ENCODE measurements at places on chromosomes 1 and 21. TPM values are rescaled to one million over a fixed set of nuclear protein-coding genes. Genes with fewer than 3 reads are reported as not detected.

The TRAF3IP3 gene
- not detected for total RNA-seq

The CD1D gene
- 1.5 TPM for total RNA-seq

The S100A7A gene
- not detected for total RNA-seq

The CXADR gene
- 0.41 TPM for total RNA-seq

The IL22RA1 gene
- 0.34 TPM for total RNA-seq

The TMCO4 gene
- 17.8 TPM for total RNA-seq

The KRTAP12-2 gene
- total RNA-seq: not detected

The SKI gene
- 16.0 TPM for total RNA-seq

The S100A12 gene
- not detected for total RNA-seq

The CAPN8 gene
- not detected for total RNA-seq

The KLHDC9 gene
- not detected for total RNA-seq

The OR2L2 gene
- 0.29 TPM for total RNA-seq

The PTPN7 gene
- not detected for total RNA-seq

The RBP7 gene
- not detected for total RNA-seq

The CITED4 gene
- total RNA-seq: 44.2 TPM

The UBL4B gene
- total RNA-seq: not detected

The BATF3 gene
- 5.9 TPM for total RNA-seq

The KRTAP7-1 gene
- not detected for total RNA-seq

The ACP6 gene
- 35.7 TPM for total RNA-seq

The HRNR gene
- not detected for total RNA-seq

The ALDH9A1 gene
- total RNA-seq: 81.9 TPM

The IL6R gene
- total RNA-seq: 11.6 TPM

The DENND2D gene
- total RNA-seq: not detected

The AZIN2 gene
- 10.0 TPM for total RNA-seq

The RAD54L gene
- 16.8 TPM for total RNA-seq

The APOBEC4 gene
- total RNA-seq: not detected

The SHISAL2A gene
- total RNA-seq: not detected

The FCRL2 gene
- total RNA-seq: not detected

The KDM5B gene
- 68.1 TPM for total RNA-seq

The OPTC gene
- not detected for total RNA-seq

Data from A375 (cell line).